ENCODE measurements at places on chromosomes 6 and 20.

- no peak for DNase-seq
These were observed 584.7 kb upstream of the SLC35B3 start for GRCh38 chr6:9020001-9020400.

DNA sequence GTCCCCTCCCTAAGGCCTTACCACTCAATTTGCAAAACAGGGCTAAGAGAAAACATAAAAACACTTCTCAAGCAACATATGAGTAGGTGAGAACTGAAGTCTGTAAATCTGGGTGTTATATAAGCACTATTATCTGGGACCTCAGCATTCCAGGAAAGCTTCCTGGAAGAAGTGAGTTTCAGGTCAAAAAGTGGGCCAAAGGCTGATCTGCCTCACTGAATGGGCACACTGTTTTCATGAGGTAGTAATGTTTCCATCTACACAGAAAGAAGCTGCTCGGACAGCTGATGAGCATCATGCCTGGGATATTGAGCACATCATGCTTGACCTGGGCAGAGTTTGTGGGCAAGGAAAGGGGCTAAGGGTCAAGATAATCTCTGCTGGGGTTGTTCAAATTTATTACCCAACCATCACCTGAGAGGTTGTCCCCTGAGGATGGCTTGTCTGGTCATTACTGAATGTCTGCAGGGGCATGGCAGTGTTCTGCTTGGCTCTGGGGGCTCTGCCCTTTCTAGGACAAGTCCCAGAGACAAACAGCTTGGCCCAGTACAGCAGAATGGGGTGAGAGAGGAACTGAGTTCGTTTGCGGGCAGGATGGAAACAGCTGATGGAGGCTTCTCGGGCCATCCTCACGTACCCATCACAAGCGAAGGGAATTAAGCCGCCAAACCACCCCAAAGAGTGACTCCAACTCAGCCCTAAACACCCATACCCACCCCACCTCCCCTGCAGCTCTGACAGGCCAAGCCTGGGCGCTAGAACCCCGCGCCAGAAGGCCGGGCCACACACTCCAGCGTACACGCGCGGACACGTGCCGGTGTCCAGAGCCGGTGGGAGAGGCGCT lies 1.2 kb upstream of the SYNJ2 start:
- DNase-seq, result no peak

- DNase-seq, result no peak
These were observed 166.0 kb downstream of the ARID1B start for GRCh38 chr6:156943166-156943565.

GRCh38 chr6:113290684-113291083 lies 566.5 kb upstream of the MARCKS start:
- DNase-seq, result no peak

- DNase-seq, result no peak
These were observed 78.3 kb downstream of the CD109 start for GRCh38 chr6:73774311-73774774.

DNA sequence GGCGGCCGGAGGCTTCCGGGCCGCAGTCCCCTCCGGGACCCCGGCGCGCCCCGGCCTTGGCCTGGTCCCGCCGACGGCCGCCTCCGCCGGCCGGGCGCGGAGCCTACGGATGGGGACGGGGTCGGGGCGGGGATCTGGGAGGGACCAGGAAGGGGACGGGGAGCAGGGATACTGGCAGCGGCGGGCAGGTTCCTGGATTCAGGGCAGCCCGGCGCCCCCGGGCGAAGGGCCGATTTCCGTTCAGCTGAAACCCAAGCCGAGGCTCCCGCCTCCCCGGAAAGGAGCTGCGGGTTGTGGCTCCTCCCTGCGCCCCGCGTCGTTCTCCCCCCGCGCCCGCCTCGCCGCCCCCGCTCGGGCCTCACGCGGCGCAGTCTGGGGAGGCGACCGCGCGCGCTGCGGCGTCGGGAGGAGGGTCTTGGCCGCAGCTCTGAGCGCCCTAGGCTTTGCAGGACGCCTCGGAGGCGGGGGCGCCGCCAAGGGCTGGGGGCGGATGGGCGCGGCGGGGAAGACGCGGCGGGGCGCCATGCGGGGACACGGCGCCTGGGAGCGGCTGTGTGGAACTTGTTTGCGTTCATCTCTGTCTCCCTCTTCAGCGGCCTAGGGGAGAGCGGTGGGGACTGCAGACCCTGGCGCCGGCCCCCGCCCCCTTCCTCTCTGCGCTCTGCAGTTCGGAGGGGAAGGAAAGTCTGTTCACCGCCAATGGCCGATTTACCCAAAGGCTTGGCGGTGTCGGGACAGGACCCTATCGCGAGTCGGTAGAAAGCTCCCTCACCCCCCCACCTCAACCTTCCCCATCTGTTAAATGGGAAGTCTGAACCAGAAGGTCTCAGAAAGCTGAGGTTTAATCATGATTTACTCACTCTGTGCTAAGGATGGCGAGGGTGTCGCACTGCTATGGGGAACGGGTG lies 22.7 kb upstream of the TMEM181 start:
- peak; percentile 37 for DNase-seq

GRCh38 chr6:23179994-23180393 lies 610.6 kb downstream of the HDGFL1 start:
- DNase-seq, result no peak

- DNase-seq, result no peak
These were observed 3.6 kb downstream of the MAP3K7 start for GRCh38 chr6:90583179-90583835.

GRCh38 chr6:124119596-124119995 lies 315.9 kb downstream of the NKAIN2 start:
- DNase-seq, result no peak

- DNase-seq, result no peak
These were observed 103.5 kb downstream of the TINAG start for GRCh38 chr6:54411767-54412166.

- no peak for DNase-seq
These were observed 39.1 kb downstream of the PLEKHG1 start for GRCh38 chr6:150638765-150639164.

- DNase-seq, result no peak
These were observed 174.2 kb downstream of the ANKRD60 start for GRCh38 chr20:58054082-58054779.

DNA sequence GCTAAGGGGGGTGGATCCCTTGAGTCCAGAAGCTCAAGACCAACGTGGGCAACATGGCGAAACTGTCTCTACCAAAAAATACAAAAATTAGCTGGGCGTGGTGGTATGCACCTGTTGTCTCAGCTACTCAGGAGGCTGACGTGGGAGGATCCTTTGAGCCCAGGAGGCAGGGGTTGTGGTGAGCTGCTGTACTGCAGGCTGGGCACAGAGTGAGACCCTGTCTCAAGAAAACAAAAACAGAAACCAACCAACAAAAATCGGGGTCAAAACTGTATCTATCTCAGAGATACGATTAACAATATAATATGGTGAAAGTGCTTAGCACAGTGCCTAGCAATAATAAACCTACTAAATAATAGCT lies 20.7 kb upstream of the BCAS1 start:
- DNase-seq, result no peak

- DNase-seq, result no peak
These were observed 24.9 kb downstream of the KIF13A start for GRCh38 chr6:17962436-17963031.

GRCh38 chr6:83429857-83430610 lies 817 bp downstream of the ME1 start:
- no peak for DNase-seq

DNA sequence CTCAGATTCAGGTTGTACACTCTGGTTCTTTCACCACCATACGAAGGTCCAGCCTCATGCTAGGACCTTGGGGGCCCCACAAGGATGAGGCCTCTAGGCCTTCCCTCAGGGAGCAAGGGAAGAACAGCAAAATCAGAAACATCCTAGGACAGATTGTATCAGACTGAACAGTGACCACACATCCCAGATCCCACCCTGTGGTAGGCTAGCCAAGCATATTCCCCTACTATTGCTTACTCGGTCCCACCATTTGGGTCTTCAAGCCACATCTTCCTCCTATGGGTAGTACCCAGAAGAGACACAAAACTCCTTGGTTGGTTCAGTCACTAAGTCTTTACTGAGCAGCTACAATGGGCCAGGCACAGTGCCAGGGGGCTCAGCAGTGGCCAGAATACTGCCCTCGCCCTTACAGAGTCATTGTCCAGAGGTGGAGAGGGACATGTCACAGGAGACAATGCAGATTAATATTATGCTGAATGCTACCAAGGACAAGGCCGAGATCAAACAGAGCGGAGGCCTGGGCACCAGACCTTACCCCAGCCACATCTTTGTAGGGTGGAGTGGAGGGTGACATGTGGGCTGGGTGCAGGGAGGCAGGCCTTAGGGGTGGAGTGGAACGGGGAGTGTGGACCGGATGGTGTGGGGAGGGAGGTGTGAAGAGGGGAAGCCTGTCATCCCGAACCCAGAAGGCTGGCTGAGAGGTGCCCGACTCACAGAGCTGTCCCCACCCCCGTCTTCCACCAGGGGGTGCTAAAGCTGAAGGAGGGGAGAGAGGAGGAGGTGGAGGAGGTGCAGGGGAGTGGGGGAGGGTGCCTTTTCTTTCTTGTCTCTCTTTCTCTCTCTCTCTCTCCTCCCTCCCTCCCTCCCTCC lies 6.8 kb upstream of the MAPK13 start:
- peak; percentile 87 for DNase-seq

DNA sequence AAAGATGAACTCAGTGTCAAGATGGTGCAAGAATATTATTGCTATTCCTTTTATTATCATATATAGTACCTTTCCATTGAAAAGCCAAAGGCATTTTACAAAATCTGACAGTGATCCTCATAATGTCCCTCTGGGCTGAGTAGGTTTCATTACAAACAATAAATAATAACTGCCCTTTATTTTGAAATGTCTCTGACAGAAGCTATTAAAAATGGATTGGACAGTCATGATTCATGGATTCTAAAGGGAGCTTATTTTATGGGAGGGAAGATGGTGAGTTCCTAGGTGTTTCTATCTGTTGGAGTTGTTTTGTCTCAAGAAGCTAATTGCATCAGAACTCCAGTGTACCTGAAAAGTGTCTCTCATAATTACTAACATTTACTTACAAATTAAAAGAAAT lies 30.4 kb upstream of the HDAC2 start:
- no peak for DNase-seq

DNA sequence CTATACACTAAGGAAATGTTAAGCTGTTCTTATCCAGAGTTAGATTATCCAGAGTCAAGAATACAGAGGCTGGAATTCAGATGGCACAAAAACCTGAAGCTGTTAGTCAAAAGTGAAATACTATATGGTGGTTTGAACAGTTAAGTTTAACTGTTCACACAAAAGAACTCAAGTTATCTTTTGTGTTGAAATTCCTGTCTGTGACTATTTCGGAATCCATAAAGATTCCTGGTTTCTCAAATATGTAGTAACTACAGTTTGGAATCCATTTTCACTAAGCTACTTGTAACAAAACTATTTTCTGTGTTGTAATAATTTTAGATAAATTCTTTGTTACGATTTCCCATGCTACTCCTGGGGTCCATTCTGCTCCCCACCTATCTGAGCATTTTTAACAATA lies 24.5 kb downstream of the FIG4 start:
- no peak for DNase-seq

DNA sequence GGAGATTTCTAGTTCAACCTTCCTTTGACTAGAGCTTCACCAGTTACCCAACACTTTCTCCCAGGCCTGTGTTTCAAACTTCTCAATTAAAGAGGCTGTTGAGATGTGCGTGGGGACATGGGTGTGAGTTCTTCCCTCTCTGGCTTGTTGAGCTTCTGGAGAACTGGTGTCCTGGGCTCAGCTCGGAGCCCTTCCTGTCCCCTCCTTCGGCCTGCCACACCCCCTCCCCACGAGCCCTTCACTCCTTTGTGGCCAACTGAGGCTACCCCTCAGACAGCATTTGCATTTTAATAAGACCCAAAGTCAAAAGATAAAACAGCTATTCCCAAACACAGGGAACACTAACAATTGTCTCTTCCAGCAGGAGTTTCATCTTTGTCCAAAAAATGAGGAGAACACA lies 123.3 kb upstream of the MLN start:
- no peak for DNase-seq

DNA sequence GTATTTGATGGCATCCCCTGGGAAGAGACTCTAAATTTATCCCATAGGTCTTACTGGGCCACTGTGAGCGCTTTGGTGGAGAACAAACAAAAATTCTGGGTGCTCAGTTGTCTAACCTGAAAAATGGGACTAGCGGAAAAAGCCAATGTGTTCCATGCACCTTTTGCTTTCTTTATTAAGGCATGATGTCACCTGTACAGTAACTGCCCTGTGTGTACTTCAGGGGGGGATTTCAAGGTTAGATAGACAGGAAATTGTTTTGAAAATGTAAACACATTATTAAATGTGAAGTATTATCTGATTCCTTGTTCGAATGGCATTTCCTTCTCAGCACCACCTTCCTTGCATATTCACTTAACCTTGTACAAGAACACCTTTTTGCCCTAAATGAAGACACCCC lies 1.2 kb upstream of the EDN1 start:
- DNase-seq, result no peak

- DNase-seq, result no peak
These were observed 226.1 kb downstream of the OTOR start for GRCh38 chr20:16974080-16974854.

DNA sequence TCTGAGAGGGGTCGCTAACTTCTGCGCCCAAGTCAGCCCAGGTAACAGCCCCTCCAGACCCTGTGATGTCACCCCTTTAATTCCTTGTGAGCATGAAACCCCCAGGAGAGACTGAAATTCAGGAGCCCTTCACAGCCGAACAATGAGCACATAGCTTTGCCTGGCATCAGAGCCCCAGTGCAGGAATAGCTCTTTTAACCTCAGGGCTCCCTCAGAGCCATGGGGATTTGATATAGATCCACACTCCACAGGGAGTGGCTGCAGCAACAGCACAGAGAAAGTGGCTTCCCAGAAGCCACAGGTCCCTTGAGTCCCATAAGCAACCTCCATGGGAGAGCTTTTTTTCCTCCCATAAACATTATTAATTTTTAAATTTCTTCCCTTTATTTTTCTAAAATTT lies 150.0 kb upstream of the MARCKS start:
- no peak for DNase-seq

GRCh38 chr6:165571068-165571682 lies 91.9 kb downstream of the PDE10A start:
- no peak for DNase-seq

GRCh38 chr6:4463236-4463635 lies 313.0 kb upstream of the CDYL start:
- no peak for DNase-seq

GRCh38 chr20:25048519-25048952 lies 9.4 kb downstream of the ACSS1 start:
- DNase-seq, result no peak

DNA sequence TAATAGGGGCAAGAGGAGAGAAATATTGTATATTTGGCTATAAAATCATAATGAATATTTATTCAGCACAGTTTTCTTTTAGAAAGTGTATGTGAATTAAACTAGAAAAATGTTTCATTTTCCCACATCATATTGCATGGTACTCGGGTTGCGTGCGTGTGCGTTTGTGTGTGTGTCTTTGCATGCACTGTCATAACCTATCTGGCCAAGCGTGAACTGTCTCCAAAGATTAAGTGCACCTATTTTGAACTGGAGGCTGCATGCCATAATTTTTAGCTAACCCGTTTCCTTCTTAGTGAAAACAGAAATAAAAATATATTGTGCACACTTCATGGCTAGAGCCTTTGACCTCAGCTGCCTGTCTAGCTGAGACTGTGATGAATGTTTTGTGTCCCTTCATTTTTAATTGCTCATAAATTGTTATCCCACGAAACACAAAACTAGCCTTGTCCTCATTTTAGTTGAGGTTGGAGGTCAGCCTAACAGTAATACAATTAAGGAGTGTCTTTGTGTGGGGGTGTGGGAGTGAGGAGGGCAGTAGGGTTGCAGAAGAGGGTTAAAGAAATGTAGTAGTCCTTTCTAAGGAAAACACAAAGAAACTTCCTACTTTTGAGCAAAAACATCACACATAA lies 336.1 kb upstream of the POU3F2 start:
- no peak for DNase-seq

GRCh38 chr6:41487860-41488432 lies 58.2 kb upstream of the FOXP4 start:
- DNase-seq, result no peak

All from CD4-positive, alpha-beta T cell (primary cell).